K562 (cell line): ENCODE measurements at places on chromosomes 3 and 15.

DNA sequence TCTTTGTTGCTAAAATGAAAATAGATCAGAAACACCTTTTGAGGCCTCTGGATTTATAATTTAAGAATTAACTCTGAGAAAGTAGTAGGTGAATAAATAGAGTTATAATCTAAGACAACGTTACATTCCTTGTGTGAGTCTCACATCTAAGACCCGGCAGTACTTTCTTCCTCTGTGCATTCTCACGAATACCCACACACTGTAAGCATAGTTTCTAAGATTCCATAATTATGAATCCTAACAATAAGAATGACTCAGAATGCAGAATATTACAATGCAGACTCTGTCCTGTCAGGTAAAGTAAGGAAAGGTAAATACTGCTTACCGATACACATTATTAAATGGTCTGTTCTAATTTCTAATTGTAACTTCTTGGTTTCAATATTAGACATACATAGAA, 257.7 kb upstream of the CNTN6 start:
- DNase-seq = no peak

GRCh38 chr15:59223736-59224135, 17.1 kb downstream of the LDHAL6B start:
- DNase-seq = no peak

DNA sequence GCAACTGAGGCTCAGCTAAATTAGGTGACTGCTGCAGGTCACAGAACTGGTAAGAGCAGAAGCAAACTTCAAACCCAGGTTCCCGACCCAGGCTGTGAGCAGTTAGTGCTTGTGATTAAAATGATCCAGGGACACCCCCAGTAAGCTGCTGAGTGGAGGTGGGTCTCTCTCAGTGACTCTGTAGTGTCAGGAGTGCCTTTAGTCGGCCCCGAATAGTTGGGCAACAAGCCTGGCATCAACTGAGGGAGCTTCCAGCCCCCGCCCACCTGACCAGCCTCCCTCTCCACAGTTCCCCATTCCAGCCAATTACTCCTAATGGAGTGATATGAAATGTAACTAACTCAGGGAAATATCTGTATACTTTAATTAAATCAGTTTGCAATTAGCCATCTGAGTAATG, 168.0 kb upstream of the SMAD3 start:
- no peak for DNase-seq

DNA sequence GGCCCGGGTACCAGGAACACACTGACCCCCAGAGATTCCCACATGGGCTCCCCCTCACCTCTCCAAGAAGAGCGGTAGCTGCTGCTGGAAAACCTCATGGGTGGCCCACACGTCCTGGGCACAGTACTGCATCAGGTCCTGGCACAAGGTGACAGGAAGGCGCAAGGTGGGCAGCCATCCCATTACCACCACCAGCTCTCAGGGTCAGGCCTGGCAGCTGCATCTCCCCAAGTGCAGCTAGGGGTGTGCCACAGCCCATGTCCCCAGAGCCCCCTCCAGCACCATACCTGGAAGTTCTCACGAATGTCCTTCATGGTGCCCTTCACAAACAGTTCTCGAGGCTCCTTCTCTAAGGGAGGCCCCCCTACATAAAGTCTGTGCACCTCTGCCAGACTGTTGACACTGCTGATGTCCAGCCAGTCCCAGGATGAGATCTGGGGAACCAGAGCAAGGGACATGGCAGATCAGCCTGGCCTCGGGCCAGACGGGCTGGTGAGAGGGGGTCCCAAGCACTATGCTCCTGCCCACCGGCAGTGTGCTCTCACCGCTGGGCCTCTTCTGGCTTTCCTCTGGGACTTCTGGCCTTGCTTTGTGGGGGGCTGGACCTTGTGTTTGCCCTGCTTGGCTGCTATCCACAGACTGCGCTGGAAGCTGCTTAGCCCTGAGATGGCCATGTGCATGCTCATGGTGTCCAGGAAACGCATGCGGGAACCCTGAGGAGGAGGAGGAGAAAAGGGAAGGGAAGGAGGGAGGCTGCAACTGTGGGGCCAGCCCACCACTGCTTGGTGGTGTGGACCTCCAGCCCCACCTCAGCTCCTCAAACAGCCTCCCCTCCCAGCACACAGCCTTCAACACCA, 6.0 kb downstream of the POLG start:
- no peak for DNase-seq

DNA sequence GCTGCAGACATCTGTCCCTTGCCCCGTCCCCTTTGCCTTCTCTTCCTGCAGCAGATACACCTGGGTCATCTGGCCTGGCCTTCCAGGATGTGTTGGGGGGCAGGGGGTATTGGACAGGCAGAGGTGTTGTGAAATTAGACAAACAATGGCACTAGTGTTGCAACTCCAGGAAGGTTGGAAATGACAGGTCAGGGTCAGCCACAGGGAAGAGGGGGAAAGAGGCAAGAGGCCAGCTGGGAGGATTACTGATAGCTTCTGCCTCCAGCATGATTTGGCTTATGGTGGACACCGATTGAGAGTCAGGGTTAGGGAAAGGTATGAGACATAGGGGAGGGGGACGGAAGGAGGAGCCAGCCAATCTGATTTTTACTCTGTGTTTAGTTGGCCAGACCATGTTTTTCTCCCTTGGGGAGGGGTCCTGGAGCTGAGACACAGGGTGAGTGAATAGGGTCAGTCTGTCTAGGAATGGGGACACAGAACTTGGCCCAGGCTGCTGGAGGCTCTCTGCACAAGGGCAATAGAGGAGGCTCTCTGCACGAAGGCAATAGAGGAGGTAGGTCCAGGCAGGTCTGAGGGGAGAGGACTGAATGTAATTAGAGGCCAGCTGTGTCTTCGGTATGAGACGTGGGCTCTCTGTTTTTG, 3.4 kb upstream of the ATP2B2 start:
- DNase-seq = no peak

DNA sequence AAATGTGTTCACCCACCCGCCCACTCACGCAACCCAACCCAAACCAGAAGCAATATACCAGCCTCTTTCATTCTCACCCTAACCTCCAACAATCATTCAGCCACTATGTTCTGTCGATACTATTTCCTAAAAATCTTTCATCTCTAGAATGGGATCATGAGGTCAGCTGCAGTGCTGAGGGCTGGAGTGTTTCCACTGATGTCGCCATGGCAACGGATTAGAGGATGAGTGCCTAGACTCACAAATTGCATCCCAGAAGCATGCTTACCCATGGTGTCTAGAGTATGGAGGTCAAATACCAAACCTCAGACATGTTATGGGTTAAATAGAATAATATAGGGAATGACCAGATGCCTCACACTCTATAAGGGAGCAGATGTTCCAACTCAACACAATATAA, 138.5 kb downstream of the GABRB3 start:
- no peak for DNase-seq

DNA sequence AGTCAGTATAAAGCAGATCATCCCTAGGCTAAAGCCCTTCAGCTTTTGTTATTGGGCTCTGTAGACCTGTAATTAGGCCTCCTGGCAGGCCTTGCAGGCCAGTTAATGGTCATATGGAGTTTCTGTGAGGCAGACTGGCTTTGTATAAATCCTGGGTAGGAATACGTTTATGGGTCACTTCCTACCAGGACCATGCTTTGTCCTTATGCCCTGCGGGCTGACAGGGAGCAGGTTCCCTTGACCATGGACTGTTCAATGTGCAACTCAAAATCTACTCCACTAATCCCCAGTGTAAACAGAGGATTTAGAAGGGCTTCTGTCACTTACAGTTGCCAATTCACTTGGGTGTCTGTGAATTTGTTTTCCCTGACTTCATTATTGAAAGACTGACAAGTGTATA, 202.7 kb upstream of the MLF1 start:
- DNase-seq = no peak

GRCh38 chr3:27677565-27677964, 44.6 kb downstream of the EOMES start:
- DNase-seq = no peak

DNA sequence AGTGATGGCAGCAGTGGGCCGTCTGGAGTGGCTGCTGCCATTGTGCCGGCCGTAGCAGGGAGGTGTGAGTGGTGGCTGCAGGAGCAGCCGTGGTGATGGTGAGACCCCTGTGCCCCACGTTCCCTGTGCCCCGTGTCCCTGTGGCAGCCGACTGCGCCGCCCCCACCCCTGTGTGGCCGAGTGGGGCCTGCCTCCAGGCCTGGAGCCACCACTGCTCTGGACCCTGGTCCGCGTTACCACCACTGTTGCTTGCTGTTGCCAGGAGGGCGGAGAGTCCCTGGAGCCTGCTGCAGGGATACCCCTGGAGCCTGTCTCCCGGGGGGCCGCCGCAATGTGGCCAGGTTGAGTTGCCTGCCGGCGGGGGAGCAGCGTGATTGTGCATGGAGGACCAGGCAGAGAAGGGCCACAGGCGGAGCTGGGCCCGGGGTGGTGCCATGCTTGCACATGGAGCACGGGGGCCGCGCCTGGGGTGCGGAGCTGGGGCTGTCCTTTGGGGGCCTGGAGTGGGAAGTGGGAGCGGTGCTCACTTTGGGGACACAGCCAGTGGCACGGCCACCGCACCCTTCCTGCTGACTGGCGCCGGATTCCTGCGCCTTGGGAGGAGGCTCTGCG, 50.1 kb downstream of the SLC6A20 start:
- no peak for DNase-seq

- no peak for DNase-seq
These were observed 5.7 kb upstream of the SLC25A26 start for GRCh38 chr3:66215106-66215505.

DNA sequence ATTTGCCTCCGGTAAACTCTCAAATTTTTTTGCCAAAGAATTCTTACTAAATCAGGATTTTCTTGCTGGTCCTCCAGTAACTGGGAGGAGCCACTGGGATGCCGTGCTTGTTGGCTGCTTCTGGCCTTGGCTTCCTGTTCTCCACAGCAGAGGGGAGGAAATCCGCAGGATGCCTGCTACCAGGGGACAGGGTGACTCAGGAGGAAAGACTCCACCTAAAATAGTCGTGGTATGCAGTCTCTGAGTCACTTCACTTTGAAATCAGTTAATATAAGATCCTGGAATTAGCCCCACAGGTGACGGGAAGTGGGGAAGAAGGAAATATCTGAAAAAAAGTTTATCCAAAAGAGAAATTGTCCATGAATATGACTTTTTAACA, 6.5 kb upstream of the TM4SF18 start:
- no peak for DNase-seq

- DNase-seq = peak; percentile 77
These were observed 37.5 kb downstream of the SETMAR start for GRCh38 chr3:4340411-4341335.

DNA sequence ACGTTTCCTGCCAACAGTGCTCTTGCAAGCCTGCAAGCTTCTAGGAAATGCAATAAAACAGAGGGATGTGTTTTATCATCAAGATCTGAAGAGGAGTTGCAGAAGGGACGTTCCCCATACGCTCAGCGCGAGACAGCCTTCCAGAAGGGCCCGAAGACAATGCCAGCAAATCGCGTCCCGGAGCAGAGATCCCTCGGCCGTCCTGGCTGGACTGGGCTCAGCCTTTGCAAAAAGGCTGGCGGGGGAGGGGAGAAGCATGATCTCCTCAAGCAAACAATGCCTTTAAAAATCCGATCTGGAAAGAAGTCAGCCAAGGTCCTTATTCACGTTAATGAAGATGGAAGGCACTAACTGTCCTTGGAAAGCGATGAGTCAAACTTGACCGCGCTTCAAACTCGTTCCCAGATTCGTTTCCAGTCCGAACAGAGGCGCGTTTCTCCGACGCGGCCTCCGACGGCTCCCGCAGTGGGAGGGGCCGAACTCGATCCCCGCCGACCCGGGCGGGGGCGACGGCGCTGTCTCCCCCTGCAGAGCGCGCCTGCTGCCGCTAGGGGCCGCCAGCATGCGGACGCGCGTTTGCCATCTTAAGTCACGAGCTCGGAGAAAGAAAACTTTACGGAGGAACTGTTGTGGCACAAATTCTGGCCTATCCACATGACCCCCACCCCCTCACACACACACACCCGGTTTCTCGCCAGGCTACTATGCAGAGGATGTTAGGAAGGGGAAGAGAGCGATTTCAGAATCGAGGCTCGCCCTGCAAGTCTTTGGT, 5.5 kb downstream of the BCL6 start:
- peak; percentile 75 for DNase-seq

GRCh38 chr15:80121546-80121945, 31.3 kb upstream of the FAH start:
- DNase-seq = no peak

GRCh38 chr15:26355472-26356074, 417.3 kb downstream of the GABRB3 start:
- DNase-seq = no peak

DNA sequence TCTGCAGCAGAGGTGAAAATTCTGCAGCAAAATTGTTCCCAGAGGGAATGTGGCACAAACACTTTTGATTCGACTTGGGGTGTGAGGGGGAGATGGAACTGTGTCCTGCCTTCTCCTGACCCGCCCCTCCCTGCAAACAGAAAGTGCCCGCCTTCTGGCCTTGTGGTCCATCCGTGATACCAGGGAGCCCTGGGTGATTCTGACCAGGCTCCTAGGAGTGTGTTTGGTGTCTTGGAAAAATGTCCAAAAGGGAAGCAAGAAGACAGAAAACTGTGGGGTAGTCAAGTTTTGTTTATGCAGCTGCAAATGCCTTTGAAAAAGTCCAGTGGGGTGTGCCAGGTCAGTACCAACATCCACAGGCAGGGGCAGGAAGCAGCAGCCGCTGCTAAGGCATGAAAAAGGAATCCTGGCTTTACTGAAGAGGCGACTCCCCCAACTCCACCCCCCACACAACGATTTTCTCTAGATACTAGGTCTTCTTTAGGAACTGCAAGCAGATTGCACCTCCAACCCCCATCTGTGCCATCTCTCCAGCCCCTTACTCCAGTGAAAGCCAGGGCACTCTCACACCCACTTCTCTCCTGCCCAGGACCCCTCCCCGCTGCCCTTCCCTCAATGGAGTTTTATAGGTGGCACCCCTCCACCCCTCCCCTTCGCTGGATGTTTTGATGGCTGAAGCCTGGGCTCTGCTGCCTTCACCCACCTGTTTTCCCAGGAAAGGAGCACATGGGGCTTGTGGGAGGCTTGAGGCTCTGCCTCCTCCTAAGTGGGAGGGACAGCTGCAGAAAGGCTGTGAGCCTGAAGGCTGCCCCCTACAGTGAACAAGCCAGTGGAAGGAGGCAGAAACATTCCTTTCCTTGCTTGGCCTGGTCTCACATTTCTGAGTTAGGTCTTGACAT, 82.4 kb upstream of the HERC1 start:
- no peak for DNase-seq

- no peak for DNase-seq
These were observed 12.8 kb downstream of the TBC1D21 start for GRCh38 chr15:73885954-73886700.

DNA sequence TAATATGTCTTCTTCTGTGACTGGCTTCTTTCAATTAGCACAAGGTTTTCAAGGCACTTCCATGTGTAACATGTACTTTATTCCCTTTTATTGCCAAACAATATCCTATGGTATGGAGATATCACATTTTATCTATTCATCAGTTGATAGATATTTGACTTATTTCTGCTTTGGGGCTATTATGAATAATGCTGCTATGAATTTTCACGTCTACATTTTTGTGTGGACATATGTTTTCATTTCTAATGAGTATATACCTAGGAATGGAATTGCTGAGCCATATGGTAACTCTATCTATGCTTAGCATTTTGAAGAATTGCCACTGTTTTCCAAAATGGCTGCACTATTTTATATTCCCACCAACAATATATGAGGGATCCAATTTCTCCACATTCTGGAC, 3.6 kb upstream of the AGTR1 start:
- DNase-seq = no peak
